Upper lobe of left lung (tissue), 6 donors: ENCODE measurements at places on chromosomes 5 and 9. TPM values are rescaled to one million over a fixed set of nuclear protein-coding genes. Genes with fewer than 3 reads are reported as not detected.

DNA sequence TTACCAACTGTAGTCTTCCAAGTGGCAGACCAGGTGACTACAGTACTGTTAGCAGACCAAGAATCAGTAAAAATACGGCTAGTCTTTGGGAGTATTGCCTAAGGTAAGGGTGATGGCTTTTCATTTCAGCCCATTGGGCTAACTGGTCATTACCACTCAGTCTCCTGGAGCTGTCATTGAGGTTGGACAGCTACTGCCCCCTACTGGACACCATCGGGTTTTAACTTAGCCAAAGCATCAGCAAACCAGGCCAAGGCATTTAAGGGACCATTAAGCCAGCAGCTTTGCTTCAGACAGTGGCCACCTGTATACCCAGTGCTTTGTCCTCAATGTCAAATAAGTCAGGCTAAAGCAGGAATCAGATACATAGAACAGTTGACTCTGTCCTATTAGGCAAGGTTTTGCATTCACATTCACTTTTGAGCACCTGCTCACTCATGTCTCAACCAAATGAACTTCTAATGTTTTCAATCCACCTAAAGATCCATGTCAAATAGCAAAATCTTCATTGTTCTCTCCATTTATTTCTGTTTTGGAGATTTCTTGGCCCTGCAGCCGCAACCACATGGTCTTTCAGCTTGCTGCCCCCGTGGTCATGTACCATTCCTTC is 117.2 kb downstream of the INVS start:
- DNase-seq: no peak

DNA sequence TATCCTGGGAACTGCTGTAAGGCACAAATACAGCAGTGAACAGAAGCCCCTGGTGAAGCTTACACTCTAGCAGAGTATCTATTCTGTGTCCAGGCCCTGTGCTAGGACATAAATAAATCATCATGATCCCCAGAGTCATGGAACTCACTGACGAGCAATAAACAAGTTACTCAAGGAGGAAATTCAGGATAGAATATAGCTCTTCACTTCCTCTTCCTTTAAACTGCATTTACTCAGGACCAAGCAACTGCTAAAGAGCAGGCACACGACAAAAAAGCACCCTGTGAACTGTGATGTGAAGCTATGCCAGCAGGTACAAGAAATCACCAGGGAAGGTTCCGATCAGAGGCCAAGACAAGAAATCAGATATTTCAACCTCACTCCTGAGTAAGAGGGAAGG is 47.8 kb upstream of the NR5A1 start:
- DNase-seq: no peak

- DNase-seq: no peak
These were observed 62.2 kb downstream of the INIP start for GRCh38 chr9:112655668-112656067.

- DNase-seq: no peak
These were observed 34.0 kb upstream of the ZNF462 start for GRCh38 chr9:106828965-106829364.

- no peak for DNase-seq
These were observed 134.5 kb downstream of the GNAQ start for GRCh38 chr9:77896938-77897667.

GRCh38 chr5:120913396-120913795 is 449.3 kb downstream of the PRR16 start:
- no peak for DNase-seq

DNA sequence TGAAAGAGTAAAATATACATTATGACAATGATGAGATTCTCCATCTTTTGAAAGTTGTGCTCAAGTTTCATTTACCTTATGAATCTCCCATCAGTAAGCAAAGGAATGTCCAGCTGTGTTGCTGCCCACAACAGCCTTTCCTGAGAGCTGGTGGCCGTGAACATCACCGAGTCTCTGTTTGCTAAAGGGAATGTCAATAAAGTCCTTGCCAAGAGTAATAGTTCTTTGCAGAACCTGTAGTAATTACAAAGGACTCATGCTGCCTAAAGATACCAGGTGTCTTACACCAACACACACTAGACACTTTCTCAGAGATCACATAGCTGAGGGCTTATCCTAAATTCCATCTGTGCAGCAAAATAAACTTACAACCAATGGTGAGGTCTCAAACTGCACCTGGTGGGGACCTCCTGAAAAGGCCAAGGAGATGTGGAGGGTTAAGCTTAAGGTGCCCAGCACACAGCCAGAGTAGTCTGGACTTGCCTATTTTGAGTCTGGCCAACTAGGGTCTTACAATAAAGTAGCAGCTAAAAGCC is 111.1 kb upstream of the DAPK1 start:
- DNase-seq: no peak

DNA sequence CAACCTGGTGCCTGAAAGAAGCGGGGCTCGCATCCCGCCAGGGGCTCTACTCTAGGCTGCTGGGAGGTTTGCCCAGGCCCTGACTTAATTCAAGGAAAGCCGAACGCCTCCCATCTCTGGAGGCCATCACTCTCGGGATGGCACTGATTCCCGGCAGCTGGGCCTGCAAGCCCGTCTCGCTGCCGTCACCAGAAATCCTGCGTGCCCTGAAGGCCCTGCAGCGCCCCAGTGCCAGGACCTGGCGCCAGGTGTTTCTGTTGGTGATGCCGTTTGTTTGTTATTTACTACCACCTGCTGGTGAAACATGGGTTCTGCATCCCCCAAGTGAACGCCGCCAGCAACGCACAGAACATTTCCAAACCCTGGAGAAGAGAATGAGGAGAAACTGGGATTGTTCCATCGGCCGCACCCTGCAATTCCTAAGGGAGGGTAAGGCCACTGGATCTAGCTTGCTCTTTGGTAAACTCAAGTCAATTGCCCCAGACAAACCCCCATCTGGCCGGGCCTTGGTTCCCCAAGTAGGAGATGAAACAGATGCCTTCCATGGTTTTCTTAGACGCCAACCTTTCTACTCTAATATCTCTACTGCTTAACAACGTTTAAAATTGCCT is 77.9 kb downstream of the AK8 start:
- peak; percentile 76 for DNase-seq

The TOR1A gene
- total RNA-seq: 56.5 TPM

GRCh38 chr5:110167384-110167783 is 477.7 kb downstream of the MAN2A1 start:
- no peak for DNase-seq

DNA sequence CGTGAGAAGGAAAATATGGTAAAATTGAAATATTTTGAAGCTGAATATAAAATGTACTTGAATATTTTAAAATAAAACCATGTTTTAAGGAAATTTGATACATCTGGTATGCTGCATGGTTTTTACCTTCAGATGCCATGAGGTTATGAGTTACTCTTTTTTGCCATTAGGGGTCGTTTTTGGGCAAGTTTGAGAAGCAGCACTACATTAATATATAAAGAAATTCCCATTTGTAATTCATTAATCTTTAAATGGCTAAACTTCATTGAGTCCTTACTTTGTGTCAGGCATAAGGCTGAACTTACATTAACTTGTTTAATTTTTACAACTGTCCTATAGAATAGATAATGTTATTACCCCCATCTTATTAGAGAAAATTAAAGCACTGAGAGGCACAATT is 152.3 kb downstream of the KDM4C start:
- no peak for DNase-seq

DNA sequence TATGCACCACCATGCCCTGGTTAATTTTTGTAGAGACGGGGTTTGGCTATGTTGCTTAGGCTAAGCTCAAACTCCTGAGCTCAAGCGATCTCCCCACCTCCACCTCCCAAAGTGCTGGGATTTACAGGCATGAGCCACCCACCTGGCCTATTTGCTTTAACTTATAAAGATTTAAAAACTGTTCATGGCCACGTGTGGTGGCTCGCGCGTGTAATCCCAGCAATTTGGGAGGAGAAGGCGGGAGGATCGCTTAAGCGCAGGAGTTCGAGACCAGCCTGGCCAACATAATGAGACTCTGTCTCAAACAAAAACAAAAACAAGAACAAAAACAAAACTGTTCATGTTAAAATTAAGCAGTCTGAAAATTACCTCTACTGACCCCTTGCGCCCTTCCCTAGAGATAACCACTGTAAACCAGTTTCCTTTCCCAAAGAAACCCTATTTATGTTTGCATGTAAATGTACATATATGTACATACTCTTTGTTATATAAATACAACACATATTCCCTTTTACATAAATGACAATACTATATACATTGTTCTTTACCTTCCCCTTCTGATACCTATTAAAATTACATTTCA is 1.5 kb downstream of the AK6 start:
- DNase-seq: no peak

DNA sequence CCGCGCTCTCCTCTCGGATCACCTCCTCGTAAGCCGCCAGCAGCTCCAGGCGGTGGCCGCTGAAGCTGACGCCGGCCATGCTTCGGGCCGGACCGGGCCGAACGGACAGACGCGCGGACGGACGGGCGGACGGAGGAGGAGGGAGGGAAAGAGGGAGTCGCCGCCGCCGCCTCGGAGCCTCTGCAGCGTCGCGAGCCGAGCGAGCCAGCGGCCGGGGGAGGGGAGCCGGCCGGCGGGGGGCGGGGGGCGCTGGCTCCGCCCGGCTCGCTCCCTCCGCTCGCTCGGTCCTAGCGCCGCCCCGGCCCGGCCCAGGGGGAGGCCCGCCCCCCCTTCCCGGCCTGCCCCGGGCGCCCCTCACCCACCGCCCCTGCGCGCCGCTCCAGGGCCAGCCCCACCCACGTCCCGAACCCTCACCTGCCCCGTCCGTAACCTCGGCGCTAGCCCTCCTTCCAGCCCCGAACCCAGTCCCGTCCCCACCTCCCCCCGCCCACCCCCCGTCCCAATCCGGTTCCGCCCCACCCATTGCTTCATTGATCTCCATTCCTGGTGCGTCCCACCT is at the start of gene DBN1:
DBN1 (minus strand) TSS at position 192 of the 559 bp plus-strand sequence; CDS start at position 79, 113 bp downstream.
- DNase-seq: peak; percentile 91

The ABO gene
- 7.6 TPM for total RNA-seq

The PKD2L2 gene
- total RNA-seq: not detected

DNA sequence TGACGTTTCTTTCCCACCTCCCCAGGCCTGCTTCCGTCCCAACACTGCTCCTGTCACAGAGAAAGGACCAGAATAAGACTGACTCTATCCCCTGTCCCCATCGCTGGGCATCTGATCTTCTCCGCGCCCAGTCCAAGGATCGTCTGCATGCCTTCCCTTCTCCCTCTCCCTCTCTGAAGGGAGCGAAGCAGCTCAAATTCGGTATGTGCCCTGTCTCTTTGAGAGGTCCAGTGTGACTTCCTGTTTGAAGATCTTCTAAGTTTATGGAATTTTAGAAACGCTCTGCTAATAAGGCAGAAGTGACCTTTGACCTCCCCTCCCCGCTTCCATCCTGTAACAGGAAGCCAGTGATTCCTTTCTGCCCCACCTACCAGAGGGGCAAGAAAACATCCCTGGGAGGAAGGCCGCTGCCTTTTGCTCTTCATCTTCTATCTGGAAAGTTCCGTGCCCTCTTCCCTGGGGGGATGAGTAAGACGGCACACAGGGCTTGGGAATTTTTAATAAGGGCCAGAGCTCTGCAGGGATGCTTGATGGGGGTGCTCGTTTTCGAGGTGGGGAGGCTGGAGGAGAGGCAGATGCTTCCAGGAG is 40.7 kb upstream of the RNU6ATAC start:
- DNase-seq: no peak

- no peak for DNase-seq
These were observed 44.1 kb downstream of the FCHO2 start for GRCh38 chr5:72999916-73000315.

The GPR151 gene
- total RNA-seq: not detected

- no peak for DNase-seq
These were observed 173.8 kb downstream of the CEMIP2 start for GRCh38 chr9:71594541-71594940.

The SH3GLB2 gene
- total RNA-seq: 179 TPM

The OXCT1 gene
- total RNA-seq: 6.4 TPM

The PCDHGA10 gene
- total RNA-seq: 3.0 TPM

- DNase-seq: no peak
These were observed 7.7 kb downstream of the ZNF622 start for GRCh38 chr5:16457853-16458252.

DNA sequence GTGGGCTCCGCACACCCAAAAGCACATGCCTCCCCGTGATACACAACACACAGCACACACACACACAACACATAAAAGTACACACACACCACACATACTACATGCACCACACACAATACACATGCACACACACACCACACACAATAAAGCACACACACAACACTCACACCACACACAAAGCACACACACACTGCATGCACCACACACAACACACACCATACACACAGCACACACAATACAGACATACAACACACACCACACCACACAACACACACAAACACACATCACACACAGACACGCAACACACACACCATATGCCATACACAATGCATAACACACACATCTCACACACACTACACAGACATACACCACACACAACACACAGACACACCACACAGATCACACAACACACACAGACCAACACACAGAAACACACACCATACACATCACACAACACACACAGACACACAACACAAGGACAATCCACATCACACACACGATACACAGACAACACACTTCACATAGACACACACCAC is 3.4 kb upstream of the CCDC187 start:
- no peak for DNase-seq

GRCh38 chr9:20603524-20604268 is 18.6 kb downstream of the MLLT3 start:
- DNase-seq: no peak

DNA sequence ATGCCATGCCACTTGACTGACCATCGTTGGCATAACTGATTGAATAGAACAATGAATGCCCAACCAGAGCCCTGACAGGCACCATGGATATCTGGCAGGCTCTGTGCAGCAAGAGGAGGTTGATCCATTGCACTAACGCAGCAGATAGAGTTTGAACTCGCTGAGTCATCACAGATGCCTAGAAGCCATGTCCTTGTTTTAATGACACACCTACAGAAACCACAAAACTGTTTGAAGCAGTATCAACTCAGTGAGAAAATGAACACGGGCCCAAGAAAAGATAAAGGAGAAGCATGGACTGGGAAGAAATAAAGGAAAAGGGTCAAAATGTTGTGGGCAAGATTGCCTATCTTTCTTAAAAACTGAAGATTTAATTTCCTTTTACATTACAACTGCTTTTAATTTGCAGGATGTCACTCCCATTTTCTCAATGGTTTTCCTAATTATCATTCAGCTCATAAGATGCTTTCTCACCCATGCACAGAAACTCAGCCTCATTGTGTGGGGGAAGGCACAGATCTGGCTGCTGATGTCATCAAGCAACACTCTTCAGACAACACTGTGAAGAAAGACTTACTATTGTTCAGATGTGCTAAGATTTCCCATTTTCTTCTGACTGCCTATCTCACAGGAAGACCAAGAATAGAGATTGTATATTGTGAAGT is 129.0 kb downstream of the PIK3R1 start:
- DNase-seq: no peak

DNA sequence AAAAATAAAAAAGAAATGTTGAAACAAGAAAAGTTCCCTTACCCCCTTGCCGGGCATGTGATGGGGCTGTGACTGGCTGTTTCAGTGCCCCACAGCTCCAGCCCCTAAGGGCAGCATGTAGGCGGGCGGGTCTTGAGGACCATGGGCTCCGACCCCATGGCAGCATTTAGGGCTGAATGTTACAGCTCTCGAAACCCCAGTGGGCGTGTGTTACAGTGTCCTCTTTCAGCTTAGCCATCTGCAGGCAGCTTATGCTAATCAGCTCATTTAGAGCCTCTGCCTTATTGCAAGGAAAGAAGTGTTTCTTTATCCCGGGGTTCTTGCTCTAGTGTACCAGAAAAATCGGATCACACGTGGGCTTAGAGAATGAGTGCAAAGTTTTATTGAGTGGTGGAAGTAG is 497.4 kb upstream of the CYLC2 start:
- DNase-seq: no peak

GRCh38 chr5:53253421-53253871 is 143.9 kb upstream of the MOCS2 start:
- no peak for DNase-seq
